ENCODE measurements at places on chromosomes 7 and 10.

DNA sequence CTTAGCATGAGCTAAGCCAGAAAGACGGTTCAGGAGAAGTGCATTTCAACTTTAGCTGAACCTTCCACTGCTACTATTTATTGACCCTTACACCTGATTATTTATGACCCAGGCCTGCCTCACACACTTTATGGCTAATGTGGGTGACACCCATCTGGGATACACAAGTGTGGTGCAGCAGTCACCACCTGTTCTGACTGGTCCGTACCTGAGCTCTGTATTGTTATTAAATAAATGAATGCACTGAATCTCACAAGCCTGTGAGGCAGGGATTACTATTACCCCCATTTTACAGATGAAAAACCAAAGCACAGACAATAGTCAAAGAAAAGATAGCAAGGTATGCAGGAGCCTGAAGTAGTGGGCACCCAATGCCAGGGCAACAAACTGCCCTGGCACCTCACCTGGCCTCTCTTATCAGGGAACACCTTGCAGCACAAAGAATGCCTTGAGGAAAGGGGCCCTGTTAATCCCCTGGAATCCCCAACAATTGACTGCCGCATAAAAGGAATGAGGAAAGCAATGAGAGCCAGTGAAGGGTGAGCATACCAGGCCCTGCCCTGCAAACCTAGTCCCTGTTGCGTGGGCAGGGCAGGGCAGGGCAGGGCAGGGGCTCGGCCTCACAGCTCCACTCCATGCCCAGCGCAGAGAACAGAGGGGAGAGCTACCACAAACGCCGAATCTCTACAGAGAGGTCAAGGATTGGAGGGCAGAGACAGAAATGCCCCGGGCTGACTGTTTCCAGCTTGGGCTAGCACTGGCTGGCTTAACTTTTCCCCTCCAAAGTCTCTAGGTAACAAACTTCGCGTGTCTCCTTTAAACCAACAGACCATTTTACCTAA lies 1.3 kb downstream of the ANXA11 start:
- DNase-seq = no peak

GRCh38 chr7:141118767-141119166 lies 44.9 kb downstream of the TMEM178B start:
- no peak for DNase-seq

DNA sequence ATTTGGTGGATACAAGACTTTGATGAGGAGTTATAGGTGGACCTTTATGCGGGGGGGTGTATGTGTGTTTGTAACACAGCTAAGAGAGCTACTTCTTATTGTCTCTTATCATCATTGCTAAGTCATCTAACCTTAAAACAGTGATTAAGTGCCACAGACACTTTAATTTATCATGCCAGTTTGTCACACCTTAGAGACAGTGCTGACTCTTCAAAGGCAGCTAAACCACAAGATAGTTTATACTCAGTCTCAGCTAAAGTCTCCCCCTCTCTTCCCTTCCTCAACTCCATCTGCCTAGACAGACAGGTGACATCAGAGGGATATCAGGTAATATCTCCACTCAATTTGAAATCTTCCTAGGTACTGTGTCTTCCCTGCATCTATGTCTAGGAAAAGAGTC lies 42.2 kb downstream of the MYPN start:
- DNase-seq = no peak

GRCh38 chr10:109587366-109587765 lies 335.9 kb downstream of the XPNPEP1 start:
- DNase-seq = no peak

DNA sequence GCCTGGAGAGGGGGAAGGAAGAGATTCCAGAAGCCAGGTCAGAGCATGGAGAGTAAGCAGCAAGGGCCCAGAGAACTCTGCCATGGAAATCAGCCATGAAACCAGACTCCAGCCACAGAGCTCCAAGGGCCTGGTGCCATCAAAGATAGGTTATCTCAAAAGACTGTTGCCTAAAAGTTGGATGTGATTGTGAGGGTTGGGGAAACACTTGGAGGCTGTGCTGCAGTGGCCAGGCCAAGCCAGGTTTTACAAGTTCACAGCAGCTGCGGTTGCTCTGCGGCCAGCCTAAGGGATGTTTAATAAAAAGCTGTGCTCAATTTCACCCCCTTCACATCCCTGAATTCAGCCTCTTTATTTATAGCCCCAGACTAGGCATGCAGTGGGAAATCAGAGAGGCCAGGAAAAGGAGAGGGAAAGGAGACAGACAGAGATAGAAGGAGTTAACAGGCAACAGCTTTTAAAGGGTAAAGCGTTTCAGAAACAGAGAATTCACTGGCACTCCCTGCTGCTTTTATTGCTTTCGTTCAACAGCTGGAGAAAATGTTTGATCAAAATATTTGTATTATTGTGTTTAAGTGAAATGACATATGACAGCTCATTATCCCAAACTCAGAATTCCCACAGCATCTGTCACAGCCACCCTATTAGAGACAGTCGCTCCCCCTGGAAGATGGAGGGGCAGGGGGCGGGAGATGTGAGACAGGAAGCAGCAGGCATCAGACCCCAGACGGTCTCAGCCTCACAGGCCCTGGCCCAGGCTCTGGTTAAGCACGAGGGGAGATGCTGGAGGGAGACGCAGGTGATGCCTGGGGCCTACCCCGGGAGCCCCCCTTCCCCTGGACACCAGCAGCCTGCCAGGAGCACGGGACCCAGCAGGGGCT lies 140.1 kb downstream of the GLI3 start:
- no peak for DNase-seq

GRCh38 chr10:112585960-112586359 lies 138.9 kb downstream of the VTI1A start:
- DNase-seq = no peak

- DNase-seq = no peak
Observed at GRCh38 chr10:127283576-127283975, 87.2 kb upstream of the INSYN2A start.

- no peak for DNase-seq
Observed at GRCh38 chr7:45203459-45203858, 45.9 kb downstream of the RAMP3 start.

GRCh38 chr10:3002304-3002703 lies 65.0 kb upstream of the PFKP start:
- no peak for DNase-seq

GRCh38 chr7:151614019-151614418 lies 94.3 kb upstream of the RHEB start:
- DNase-seq = no peak

- no peak for DNase-seq
Observed at GRCh38 chr10:93719901-93720300, 17.5 kb upstream of the FRA10AC1 start.

DNA sequence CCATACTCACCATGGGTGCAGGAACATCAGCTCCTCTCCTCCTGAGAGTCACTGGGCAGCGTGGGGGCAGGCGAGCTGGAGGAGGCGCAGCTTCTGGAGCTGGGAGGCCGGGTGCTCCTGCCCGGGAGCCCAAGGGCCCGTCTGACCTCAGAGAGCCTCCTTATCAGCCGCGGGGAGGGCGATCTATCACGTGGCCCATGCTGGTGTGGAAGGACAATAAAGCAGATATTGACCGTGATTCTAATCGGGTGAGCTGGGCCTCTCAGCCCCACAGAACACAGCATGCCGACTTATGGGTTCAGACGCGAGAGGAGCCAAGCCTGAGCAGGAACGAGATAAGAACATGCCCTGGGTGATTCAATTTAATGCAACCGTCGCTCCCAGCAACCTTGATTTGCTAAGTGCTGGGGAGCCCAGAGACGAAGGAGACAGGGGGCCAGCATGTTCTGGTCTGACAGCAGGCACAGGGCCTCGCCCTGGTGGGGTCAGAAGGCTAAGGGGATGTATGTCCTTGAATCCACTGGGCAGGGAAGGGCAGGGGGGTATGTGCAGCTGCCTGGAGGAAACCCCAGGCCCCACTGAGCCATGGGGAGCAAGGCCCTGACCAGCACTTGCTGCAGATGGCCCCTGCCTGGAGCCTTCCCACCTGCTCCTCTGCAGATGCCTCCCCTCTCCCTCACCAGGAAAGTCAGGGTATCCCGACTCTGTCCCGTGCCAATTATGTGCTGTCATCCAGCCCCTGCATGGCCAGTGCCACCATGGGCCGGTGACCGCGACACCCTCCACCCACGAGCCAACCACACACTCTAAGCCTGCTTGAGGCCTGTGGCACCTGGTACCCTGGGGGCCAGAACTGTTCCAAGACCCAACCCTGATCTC lies 95.3 kb upstream of the RET start:
- no peak for DNase-seq

GRCh38 chr10:126198681-126199080 lies 189.6 kb downstream of the ADAM12 start:
- DNase-seq = no peak

DNA sequence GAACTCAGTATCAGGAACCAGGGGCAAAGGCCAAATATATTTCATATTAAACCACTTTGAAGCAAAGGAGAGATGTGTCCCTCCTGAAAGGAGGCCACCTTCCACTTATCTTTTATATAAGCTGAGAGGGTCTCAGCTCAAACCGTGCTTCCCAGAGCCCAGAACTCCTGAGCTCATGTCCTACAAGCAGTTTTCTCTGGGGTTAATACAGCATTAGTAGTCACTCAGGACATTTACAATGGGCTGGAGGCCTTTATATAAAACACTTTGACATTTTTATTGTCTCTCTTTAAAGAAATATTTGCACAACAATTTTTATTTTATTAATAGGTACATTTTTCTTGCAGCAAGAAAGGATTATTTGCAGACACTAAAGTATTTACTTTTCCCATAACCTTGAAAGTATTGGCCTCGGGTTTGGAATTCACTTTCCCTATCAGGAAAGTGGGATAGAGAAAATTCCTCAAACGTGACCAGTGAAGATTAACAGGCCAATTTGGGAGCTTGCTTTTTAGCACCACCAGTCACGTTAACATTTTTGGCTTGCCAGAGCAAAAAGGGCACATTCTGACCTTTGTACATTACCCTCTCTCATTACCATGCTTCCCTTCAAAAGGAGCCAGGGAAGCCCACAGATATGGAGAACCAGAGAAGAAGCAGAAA lies 464.9 kb upstream of the NRP1 start:
- DNase-seq = no peak

GRCh38 chr7:143285806-143286521 lies 1.2 kb downstream of the TMEM139 start:
- no peak for DNase-seq

DNA sequence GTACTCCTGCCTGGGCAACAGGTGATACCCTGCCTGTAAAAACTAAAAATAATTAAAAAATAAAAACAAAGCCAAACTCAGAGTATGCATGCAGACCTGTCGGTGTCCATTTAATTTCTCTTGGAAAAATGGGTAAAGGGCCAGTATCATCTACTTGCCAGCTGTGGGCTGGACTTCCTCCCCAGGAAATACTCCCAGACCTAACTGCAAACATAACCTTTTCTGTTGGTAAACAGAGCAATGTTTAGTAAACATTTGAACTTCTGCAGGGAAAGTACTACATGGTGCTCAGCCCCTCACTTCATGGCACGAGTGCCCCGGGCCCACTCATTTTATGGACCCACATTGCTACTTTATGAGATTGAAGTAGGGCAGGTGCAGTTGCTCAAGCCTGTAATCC lies 10.2 kb upstream of the TMEM248 start:
- DNase-seq = no peak

GRCh38 chr7:99393355-99394187 lies 14.8 kb downstream of the PDAP1 start:
- no peak for DNase-seq

GRCh38 chr7:139589474-139589873 lies 66.0 kb downstream of the CLEC2L start:
- no peak for DNase-seq

DNA sequence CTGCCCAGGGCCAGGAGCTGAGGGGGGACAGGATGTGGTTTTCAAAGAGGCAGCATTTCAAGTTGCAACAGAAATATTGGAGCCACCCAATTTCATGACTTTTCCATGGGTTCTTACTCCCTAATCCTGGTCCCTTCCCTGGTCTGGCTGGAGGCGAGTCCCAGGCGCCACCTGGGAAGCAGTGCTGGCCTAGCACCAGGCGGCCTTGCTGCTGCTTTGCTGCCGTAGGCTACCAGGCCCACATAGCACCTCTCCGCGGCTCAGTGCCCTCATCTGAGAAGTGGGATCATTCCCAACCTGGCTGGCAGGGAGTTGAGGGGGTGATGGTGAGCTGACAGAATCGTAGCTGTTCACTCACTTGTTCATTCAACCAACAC lies 33.7 kb downstream of the ZMIZ1 start:
- no peak for DNase-seq

- DNase-seq = peak; percentile 12
Observed at GRCh38 chr10:123009105-123009820, 457 bp downstream of the ACADSB start.

- no peak for DNase-seq
Observed at GRCh38 chr10:77784856-77785255, 141.7 kb downstream of the DLG5 start.

DNA sequence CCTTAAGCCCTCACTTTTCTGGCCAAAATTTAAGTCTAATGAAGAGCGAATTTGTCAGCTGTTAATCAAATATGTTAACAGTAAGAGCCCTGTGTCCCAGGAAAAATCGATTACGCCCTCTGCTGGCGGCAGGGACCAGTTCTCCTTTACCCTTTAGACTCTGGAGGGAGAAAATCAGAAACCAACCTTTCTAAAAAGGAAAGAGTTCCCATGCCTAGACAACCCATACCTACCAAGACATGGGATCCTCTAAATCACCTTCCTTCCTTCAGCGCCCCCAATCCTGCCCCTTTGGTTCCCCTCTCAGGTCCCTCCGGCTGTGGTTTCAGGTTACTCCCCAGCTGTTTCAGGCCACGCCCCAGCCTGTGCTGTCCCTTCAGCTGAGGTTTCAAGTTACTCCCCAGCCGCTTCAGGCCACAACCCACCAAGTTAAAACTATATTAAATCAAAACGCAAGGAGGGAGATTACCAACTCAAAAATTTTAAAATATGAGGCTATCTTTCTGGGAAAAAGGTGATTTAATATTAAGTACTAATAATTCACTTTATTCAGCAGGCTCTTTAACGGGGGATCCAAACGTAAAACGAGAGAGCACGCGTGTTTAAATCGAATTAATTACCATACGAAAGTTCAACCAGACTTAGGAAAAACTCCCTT lies 1.4 kb upstream of the AKR1B15 start:
- peak; percentile 77 for DNase-seq

DNA sequence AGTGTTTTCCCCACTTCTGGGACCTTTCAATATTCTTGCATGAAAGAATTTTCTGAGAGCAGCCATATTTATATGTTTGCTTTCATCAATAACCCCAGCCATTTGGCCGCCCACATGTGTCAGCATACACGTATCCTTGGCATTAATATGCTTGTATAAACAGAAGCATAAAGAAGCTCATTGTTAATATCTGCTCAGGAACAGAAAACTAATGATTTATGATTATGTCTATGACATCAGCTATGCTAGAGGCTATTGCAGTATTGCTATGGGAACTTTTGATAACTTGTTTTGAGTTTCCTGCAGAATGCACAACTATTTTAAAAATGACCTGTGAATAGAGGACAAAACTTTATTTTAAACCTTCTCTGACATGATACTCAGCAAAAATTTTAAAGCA lies 300.9 kb upstream of the MTPN start:
- DNase-seq = no peak

GRCh38 chr7:103715376-103716120 lies 269.5 kb upstream of the SLC26A5 start:
- DNase-seq = no peak

GRCh38 chr10:96360331-96360730 lies 1.5 kb upstream of the OPALIN start:
- no peak for DNase-seq

- DNase-seq = peak; percentile 32
Observed at GRCh38 chr7:130910949-130911944, 177.2 kb upstream of the KLF14 start.

All from K562 (cell line).